Pancreas (tissue), 10 donors: ENCODE measurements at places on chromosomes 3 and 15.

DNA sequence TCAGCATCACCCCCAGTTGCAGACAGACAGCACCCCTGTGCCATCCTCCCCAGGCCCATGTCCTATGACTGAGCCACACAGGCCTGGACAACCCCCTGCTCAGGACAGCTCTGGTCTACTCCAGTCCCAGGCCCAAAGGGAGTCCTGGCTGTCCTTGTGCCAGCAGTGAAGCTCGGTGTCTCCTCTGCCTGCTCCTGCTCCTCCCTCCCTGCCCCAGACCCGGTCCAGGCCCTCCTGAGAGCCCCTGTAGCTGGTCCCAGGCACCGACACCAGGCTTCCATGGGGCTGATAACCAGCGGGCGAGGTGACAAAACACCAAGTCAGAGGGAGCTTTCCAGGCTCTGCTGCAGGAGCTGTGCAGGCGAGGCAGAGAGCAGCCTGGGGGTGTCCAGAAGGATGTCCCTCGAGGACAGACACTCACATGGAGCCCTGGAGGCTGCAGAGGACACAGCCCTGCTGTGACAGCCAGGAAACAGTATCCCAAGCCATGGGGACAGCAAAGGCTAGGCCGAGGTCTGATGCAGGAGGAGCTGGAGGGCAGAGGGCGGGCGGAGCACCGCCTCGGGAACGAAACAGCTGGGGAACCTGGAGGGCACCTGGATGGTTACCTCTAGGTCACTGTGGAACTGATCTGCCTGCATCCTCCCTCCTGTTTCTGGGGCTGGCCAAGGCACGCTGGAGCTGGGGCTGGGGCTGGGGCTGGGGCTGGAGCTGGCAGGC, 103.8 kb upstream of the PRR20G start:
- DNase-seq, result no peak

GRCh38 chr15:51377038-51377786, 35.8 kb downstream of the GLDN start:
- no peak for DNase-seq

DNA sequence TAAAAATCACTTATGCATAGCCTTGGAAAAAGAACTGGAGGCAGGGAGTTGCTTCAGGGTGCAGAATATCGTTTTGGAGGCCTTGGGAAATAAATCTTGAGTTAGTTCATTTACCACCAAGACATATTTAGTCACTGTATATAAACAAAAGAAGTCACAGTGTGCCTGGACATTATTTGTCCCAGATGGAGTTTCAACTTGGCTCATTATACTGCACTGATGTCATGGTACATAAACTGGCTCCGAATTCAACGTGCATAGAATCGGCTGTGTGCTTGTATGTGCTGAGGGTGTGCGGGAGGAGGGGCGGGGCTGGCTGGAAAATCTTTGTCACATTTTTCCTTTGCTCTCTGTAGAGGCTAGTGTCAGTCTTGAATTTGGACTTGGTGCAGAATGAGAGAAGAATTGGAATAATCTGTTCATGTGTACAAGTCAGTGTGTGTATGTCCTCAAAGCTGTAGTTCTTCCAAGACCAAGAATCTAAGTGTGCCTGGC, 86.6 kb downstream of the FNDC3B start:
- no peak for DNase-seq

DNA sequence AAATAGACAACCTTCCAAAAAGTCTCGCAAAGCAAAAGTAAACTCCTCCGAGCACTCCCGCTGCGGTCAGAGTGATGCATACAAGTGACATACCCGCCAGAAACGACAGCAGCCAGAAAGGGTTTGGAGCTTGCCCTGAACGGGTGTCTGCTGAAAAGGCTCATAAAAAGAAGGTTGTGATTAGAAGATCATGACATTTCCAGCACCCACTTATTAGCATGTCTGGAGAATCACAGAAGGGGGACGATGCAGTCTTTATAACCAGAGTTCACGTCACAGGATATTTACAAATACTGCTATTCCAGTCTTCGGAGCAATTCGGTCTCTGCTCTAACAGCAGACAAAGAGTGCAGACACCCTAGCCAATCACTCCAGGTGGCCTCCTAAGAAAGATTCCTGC, 59.1 kb upstream of the FRMD4B start:
- no peak for DNase-seq

GRCh38 chr15:75225951-75226732, 24.5 kb downstream of the C15orf39 start:
- peak; percentile 46 for DNase-seq

DNA sequence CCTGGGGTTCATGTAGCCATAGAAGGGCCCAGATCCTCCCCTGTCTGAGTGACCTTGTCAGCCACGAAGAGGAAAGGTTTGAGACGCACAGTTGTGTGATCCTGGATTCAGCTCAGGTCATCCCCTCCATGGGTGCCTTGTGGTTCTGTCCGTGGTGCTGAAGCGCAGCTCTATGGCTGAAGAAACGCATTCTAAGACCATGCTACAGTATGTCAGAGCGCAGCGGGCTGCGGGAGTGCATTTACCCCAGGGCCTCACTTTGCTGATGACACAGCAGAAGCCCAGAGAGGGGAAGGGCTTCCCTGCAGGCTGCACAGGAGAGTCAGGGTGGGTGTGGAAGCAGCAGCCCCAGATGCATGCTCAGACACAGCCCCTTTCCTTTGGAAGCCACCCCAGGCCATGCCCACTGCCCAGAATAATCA, 68.8 kb upstream of the IQSEC1 start:
- no peak for DNase-seq

DNA sequence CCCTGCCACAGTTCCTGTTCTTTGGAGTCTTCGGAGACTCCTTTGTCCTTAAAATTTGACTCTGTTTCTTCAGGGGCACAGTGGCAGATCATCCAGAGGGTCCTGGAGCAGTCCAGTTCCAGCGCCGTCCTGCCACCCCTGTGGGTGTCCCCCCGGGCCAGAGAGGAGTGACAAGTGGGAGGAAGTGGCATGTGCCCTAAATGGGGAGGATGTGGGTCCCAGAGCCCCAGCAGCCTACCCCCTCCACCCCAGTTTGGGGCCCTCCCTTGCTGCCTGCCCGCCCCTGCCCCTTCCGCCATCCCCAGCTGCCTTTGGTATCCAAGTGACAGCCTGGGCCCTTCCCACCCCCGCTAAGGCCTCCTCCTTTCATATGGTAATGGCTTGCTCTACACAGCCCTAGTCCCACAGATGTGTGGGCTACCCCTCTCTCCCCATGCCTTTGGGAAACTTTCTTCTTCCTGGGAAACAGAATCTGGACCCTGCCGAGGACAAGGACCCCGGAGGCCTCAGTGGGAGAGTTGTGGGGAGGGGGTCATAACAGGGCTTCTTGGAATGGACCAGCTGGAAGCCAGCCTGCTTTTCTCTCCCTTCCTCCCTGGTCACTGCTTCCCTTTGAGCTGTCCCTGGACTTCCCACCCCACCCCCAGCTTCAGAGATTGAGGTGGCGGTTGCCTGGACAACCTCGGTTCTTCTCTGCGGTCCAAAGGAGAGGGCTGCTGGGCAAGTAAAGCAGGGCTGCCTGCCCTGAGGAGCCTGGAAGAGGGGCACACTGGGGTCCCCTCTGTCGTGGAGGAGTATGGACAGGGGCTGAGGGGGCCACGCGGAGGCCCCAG, 43.2 kb downstream of the KLHL25 start:
- DNase-seq, result peak; percentile 42

DNA sequence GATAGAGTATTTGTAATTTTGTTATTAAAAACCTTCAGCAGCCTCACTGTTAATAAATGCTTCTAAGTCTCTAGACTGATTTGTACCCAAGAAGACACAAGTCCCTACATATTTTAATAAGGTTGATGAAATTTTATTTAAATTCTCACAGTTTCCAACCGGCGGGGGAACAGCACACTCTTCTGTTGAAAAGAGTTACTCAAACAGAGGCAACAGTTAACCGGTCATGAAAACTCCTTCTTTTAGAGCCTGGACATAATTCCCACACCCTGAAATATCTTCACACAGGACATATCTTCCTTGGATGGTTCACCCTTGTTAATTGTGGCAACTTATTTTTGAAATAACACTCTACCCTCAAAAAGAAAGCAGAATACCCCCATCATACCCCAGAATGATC, 278.8 kb downstream of the FOXP1 start:
- no peak for DNase-seq

GRCh38 chr3:109933576-109933975, 596.2 kb upstream of the DPPA4 start:
- DNase-seq, result no peak

DNA sequence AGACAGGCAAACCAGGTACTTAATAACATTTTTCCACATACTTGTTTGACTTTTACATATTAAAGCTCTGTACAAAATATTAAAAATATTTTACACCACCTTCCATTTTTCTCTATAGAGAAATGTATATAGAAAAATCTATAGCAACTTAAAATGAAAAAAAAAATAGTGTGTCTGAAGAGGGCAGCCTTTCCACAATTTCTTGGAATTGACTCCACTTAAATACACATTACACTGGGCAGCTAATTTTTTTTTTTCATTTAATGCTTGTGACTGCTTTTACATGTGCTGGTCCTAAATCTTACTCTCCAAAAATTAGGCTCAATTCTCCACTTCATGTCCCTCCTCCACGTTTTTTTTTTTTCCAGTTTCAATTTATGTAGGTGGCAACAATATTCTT, 427.0 kb upstream of the RBMS3 start:
- no peak for DNase-seq

- peak; percentile 49 for DNase-seq
These were observed 589 bp downstream of the HERC1 start for GRCh38 chr15:63833021-63833696.

- no peak for DNase-seq
These were observed 3.5 kb upstream of the NEO1 start for GRCh38 chr15:73048624-73049295.

GRCh38 chr15:53978253-53978906, at the start of gene UNC13C:
Gene UNC13C (plus strand): TSS chr15:53978441. CDS start chr15:54012904, 34,463 bp downstream.
- no peak for DNase-seq

DNA sequence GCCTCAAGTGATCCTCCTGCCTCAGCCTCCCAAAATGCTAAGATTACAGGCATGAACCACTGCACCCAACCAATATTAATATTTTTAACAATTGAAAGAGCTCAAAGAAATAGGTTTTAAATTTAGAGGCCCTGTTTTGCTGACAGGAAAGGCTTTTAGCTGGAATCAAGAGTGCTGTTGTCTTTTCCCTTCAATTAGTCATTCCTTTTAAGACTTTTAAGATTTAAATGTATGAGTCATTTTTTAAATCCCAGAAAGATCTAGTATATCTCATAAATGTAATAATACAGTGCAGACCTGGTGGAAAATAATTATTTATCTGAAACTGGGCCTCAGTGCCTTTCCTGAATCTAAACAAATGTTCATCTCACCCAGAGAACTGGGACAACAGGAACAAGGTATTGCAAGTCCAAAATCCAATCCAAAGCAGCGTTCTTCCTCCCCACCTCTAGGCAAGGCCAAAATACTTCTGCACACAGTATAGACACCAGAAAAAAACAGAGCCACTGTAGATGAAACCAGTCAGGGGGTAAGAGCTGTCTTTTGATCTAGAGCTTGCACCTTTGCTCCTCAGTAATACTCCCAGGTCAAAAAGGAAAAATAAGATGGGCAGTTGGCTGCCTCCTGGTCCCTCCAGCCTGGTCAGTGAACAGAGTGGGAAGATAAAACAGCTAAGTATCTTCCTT, 14.4 kb downstream of the AGTR1 start:
- no peak for DNase-seq

DNA sequence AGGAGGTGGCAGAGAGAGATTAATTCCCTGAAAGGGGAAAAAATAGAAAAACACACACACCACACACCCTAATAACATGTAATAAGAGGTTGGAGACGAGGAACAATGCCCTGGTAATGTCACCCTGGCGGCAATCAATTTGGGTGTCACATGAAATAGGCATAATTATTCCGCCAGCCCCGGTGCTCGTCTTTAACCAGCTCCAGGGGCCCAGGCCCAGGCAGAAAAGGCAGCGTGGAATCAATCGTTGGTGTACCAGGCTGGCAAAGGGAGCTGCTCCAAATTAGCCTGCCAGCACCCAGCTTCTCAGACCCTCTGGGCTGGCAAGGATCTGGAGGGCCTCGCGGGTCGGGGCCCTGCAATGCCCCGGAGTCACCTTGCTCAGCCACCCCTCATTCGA, 5.6 kb downstream of the LINGO1 start:
- DNase-seq, result no peak

DNA sequence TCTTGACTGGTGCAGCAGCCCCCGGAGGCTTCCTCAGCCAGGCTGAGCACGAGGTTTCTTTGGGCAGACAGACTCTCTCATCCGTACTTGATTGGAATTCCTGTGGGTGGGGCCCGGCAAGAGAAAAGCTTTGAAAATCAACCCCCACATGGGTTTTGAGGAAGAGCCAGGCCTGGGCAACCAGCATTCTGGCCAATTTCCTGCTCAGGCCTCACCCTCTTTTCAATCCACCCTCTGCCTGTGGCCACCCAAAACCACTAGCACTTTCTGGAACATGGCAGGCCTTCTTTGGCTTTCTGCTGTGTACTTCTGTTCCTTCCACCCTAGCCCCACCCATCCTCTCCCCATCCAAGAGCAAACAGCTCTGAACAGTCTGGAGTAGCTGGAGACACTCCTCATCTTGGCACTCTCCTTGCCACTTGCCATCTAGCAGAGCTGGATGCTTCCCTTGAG, 5.9 kb downstream of the MYO5C start:
- no peak for DNase-seq

GRCh38 chr3:170701696-170702678, 116.1 kb upstream of the SLC7A14 start:
- no peak for DNase-seq

DNA sequence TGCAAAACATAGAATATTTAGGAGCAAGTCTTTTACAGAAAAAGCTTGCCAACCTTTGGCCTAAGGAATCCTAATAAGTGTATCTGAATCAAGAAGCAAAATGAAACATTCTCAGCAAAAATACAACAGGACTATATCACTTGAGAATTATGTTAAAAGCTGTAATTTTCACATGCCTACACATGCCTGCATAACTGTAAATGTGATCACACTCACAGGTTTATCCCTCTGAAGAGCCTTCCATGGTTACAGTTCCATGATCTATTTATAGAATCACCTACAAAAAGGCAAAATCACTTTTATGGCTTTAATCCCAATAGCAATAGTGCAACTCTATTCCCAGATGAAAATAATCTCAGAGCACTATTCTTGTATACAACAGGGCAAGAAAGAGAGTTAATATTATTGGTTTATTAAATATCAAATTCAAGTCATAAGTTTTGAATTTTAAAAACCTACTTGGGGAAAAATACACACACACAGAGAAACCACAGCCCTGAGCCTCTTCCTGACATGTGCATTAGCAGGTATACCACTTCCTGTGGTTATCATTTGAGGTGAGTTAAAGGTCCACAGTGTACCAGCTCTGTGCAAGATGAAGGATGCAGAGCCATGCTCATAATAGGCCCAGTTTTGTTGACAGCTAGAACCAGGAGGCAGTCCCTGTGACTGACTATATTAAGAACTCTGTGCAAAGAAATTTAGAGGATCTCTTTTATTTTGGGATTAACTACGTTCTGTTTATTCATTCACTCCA, 252.5 kb upstream of the TGFBR2 start:
- no peak for DNase-seq

GRCh38 chr15:46409841-46410301, 775.0 kb downstream of the SQOR start:
- no peak for DNase-seq

- DNase-seq, result peak; percentile 64
These were observed 37.7 kb downstream of the TM4SF4 start for GRCh38 chr3:149512073-149512782.
